ENCODE measurements at places on chromosomes 1 and 21.
A peak's percentile ranks its signal among the peaks of the same experiment; 100 is the strongest.

- peak; percentile 91 for DNase-seq
Observed at GRCh38 chr1:115134850-115135480, 45.7 kb upstream of the TSPAN2 start.

DNA sequence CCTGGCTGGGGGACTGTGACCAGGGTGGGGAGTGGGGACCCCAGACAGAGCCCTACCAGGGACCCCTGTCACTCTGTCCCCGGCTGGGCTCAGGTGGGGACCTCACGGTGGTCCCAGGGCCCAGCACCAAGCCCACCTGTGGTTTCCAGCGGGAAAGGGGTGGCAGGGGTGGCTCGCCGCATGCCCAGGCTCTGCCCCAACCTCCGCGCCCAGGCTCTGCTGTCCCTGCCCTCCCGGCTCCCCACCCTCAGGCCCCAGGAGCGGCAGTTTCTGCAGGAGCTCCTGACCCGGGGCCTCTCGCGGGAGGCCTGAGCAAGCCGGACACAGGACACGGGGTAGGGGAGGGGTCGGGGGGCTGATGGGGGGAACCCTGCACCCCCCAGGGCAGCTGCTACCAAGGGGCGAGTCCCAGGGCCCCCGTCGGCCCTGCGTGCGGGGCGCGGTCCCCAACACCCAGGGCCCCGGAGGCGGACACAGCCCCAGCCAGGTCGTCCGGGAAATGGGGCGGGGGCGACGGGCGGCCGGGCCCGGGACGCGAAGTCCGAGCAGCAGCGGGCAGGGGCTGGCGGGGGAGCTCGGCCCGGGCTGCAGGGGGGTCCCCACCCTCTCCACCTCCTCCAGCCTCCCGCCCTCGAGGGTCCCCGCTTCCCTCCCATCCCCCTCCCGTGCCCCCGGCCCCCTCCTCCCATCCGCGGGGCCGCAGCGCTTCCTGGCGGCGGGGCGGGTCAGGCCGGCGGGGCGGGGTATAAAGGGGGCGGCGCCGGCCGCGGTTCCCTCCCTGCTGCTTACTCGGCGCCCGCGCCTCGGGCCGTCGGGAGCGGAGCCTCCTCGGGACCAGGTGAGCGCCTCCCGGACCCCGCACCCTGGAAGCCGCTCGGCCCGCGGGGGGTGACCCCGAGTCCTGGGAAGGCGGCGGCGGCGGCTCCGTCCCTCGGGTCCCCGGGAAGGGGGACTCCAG is at the start of gene COL6A2:
TSS of gene COL6A2 (plus strand) at position 777 of the 958 bp plus-strand sequence.
- peak; percentile 74 for DNase-seq

DNA sequence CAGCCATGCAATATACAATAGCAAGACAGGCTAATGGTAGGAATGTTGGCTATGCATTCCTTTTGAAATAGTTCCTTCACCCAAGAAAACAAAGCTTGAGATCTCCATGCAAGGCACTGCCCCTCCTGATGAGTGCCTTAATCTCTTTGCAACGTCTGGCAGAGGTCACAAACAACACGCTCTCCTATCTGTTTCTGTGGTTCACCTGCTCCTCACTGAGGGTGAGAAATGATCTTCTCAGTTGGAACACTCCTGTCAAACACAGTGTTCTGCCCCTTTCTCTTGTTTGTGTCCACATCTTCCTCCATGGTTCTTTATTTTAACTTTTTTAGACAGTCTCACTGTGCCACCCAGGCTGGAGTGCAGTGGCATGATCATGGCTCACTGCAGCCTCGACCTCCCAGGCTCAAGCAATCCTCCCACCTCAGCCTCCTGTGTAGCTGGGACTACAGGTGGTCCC is 21.2 kb upstream of the XPR1 start:
- DNase-seq = no peak

DNA sequence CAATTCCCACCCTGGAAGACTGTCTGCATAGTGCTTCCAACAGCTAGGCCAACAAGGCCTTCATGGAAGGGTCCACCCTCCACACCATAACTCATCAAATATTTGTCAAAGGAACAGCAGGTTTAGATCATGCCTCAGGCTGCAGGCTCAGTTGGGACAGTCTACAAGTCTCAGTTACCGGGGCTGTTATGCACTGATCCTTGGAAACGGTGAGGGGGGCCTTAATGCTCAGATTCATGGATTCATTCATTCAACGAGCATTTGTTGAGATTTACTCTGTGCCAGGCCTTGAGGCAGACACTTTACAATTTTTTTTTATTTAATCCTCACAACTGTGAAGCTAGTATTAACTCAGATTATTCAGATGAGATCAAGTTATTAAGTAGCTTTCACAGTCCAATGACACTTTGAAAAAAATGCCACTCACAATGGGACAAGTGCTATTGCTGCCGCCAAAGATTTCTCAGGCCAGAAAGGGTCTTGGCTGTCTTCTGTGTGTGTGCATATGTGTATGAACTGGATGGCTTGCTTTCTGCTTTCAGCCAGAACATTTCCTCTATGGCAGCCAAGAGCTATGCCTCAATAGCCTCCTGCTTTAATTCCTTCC is 8.9 kb upstream of the C1orf216 start:
- DNase-seq = no peak

- DNase-seq = no peak
Observed at GRCh38 chr1:82001345-82001744, 200.6 kb downstream of the ADGRL2 start.

- DNase-seq = no peak
Observed at GRCh38 chr1:205466595-205467220, 10.9 kb upstream of the BLACAT1 start.

- peak; percentile 67 for DNase-seq
Observed at GRCh38 chr1:233790662-233791371, 113.7 kb upstream of the SLC35F3 start.

DNA sequence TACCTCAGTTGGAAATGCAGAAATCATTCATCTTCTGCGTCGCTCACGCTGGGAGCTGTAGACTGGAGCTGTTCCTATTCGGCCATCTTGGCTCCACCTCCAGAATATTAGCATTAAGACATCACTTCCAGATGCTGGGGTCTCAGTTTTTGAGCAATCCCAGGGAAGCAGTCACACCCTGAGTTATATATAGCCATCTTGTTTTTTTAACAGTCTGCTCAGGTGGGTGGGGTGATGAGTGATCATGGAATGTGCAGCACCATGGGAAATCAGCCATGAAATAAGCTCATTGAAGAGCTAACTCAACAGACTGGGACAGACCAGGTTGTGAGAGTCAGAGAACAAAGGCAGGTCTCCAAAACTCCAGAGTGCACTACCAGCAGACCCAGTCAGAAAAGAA is 27.0 kb upstream of the HMGB4 start:
- no peak for DNase-seq

DNA sequence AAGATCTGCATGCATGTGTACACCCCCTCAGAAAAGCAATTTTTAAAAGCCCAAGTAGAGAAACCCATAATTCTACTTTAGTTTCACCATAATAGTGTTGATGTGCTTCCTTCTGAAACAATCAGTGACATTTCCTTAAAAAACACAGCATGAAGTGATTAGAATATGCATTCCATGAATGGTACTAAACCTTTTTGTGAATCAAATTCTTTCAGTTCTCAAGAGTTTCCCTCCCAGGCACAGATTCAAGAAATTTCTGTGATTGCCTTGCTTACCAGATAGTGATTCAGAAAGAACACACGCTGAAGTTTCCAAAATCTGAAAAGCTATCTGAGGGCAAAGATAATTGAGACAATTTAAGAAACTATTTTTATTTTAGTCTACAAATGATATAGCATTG is 136.4 kb upstream of the ADGRL2 start:
- peak; percentile 87 for DNase-seq

DNA sequence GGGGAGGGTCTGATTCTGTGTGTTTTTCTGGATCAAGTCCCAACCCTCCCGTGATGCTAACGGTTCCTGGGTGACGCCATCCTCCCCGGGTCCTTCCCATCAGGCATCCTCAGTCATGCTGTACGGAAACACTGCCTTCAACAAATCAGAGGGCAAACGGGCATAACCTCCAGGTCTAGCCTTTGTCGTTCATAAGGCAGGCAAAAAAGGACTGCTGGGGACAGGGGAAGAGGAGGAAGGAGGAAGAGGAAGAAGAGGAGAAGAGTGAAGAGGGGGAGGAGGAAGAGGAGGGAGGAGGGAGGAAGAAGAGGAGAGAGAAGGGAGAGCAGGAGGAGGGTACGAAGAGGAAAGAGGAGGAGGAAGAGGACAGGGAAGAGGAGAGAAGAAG is 84.4 kb downstream of the ITPKB start:
- no peak for DNase-seq

GRCh38 chr1:244713332-244713731 is 60.4 kb downstream of the DESI2 start:
- DNase-seq = no peak

DNA sequence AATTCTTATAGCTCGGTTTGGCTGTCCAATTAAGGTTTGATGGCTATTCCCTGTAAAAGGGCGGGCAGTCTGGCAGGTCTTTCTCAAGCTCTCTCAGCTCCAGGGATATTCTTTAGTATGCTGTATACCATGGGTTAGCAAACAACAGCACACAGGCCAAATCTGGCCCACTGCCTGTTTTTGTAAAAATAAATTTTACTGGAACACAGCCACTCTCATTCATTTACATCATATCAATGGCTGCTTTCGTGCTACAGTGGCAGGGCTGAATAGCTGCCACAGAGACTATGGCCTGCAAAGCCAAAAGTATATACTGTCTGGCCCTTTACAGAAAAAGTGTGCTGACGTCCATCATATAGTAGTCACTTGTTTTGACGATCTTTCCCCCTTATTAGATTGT is 32.0 kb downstream of the MACO1 start:
- no peak for DNase-seq

DNA sequence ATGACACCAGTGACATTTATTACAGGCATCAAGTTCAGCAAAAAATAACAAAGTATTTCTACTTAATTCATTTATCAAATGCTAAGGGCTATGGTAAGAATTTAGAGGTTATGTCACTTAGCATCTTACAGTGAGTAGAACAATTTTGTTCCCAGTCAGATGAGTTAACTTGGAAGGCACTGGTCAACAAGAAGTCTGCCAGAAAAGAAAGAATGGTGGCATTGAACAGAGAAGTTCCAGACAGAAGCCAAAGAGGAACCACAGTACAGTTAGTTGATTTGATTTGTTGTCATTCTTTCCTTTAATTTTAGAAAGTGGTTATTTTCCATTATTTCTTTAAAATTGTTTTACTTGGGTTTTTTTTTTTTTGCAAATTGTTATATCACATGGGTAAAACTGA is 232.2 kb upstream of the PKN2 start:
- no peak for DNase-seq

GRCh38 chr1:4019147-4019521 is 119.1 kb upstream of the C1orf174 start:
- no peak for DNase-seq
